Fibroblast of skin of back (primary cell): ENCODE measurements at places on chromosomes 11 and 22.

DNA sequence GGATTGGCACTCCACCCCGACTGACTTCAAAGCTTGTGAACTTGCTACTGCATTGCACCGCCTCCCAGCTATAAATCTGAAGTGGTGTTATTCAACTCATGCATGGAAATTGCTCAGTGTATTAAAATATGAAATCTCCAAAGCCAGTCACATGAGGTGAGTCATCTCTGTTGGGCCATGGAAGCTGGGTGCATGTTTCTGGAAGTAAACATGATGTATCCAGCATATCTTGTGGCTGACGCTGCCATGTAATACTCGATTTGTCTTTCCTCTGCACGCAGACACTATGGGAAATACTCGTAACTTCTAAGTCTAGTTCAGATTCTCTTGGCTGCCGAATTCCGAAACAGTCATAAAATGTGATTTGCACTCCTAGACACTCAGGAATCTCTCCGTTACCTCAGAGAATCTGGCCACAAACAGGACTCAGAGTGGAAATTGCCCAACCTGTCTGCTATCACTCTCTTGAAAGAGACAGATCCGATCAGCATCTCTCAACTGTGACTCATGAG is 154.9 kb upstream of the MPPED2 start:
- no peak for DNase-seq

DNA sequence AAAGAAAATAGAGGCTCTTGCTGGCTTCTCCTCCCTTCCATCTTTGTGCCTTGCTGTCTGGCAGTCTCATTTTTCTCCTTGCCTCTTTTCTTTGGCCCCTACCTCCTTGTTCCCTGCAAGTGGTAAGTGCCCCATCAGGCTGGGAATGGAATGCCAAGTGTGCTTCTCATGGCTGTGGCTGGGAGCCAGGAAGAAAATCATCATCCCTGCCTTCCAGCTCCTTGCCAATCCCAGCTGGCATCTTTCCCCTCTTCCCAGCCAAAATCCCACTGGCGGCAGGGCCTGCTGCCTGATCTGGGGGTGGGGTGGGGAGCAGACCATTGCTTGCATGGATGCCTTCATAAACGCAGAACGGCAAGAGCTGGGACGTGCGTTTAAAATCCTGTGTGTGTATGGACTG is 27.0 kb upstream of the SLC25A18 start:
- DNase-seq = peak; percentile 11

DNA sequence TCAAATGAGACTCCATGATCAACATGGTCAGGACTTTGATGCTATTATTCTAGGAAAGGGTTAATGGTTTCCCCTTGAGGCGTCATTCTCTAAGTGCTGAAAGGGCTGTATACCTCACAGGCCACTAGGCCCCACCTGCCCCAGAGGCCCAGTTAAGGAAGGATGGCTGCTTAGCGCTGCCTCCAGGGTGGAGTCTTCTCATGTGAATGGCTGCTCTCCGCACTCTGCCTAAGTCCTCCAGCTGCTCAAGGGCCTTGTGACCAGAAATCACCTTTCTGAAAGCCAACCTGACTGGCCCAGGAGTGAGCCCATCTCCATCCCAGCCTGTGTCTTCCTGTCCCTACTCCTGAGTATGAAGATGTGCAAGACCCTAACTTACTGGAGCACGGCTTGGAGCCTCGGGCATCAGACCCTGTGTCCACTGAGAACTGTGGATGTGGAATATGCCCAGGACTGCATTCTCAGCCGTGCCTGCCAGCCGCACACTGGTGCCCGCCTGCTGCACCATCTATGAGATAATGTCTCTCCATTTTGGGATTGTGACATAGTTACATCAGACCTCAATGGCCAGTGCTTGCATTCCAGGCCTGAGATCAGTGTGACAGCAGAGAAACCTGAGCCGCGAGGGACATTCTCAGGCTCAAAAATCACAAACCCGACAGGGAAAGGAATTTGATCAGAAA is 51.0 kb downstream of the SNX19 start:
- peak; percentile 79 for DNase-seq

DNA sequence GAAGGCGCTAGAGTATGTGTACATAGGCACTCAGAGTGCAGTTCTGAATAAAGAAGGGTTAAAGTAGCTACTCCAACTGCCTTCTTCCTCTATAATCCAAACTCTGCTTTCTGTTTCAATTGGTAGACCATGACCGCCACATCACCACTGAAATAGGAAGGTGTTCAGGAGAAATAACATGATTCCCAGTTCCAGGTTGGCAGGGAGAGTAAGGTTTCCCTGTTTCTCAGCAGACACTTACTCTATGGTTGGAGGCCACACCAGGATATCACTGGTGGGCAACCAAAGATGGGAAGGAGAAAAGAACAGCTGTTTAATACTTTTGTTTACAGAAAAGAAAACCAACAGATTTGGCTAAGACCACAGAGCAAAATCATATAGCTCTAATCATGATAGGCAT is 37.9 kb downstream of the PAK1 start:
- DNase-seq = no peak

GRCh38 chr11:2510626-2511402 is 66.0 kb downstream of the KCNQ1 start:
- DNase-seq = no peak

GRCh38 chr11:8593935-8594909 is at the start of gene STK33:
Gene STK33 (minus strand): TSS chr11:8594228. CDS start chr11:8474905, 119,323 bp downstream.
- no peak for DNase-seq

GRCh38 chr11:111326824-111327223 is 28.5 kb downstream of the POU2AF3 start:
- no peak for DNase-seq

DNA sequence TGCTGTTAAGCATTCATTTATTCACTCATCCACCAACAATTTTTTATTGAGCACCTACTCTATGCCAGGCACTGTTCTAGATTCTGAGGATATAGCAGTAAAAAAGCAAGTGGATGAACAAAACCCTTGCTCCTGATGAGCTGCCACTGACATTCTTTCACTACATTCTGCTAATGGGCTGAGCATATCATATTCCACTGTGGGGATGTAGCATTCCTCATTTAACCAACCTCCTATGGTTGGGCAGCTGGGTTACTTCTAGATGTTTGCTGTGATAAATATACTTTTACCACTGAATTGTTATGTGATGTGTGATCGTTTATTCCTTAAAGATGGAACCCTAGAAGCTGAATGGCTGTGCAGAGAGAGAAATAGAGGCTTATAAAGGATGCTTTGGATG is 176.9 kb downstream of the MN1 start:
- DNase-seq = peak; percentile 66

GRCh38 chr22:27729246-27729645 is 72.3 kb downstream of the MN1 start:
- no peak for DNase-seq

DNA sequence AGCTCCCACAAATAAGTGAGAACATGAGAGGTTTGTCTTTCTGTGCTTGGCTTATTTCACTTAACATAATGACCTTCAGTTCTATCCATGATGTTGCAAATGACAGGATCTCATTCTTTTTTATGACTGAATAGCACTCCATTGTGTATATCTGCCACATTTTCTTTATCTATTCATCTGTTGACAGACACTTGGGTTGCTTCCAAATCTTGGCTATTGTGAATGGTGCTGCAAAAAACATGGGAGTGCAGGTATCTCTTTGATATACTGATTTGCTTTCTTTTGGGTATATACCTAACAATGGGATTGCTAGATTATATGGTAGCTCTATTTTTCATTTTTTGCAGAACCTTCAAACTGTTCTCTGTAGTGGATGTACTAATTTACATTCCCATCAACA is 13.3 kb downstream of the GVQW3 start:
- DNase-seq = no peak

- DNase-seq = no peak
Observed at GRCh38 chr11:113393501-113393985, 6.0 kb downstream of the ANKK1 start.

GRCh38 chr22:50459496-50460140 is 15.2 kb downstream of the SBF1 start:
- DNase-seq = no peak

DNA sequence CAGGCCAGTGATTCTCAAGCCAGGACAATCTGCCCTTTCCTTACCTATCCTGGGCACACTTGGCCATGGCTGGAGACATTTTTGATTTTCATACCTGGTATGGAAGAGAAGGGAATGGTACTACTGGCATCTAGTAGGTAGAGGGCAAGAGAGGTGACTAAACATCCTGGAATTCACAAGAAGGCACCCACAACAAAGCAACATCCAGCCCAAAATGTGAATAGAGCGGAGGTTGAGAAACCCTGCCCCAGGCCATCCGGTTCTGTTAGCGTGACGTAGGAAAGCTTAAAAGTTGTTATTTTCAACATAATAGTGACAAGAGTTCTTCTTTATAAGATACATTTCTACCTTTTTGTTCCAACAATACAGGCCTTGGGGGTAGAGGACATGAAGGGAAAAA is 114.9 kb upstream of the ALX4 start:
- DNase-seq = no peak

DNA sequence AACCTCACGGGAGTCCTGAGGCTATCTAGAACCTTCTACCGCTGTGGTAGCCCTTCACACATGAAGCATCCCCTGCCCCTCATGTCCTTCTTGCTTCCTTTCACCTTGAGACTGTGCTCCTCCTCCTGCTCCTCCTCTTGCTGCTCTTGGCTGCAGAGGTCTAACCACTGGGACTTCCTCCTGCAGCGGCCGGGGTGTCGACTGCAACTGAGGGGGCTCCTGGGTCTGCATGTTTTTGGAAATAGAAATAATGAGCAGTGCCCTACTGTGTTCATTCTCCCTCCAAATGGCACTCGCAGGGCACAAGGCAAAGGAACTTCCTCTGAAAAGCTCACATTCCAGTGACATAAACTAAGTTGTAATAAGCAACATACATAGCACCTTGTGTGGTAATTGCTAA is 14.8 kb downstream of the PIWIL3 start:
- DNase-seq = no peak

DNA sequence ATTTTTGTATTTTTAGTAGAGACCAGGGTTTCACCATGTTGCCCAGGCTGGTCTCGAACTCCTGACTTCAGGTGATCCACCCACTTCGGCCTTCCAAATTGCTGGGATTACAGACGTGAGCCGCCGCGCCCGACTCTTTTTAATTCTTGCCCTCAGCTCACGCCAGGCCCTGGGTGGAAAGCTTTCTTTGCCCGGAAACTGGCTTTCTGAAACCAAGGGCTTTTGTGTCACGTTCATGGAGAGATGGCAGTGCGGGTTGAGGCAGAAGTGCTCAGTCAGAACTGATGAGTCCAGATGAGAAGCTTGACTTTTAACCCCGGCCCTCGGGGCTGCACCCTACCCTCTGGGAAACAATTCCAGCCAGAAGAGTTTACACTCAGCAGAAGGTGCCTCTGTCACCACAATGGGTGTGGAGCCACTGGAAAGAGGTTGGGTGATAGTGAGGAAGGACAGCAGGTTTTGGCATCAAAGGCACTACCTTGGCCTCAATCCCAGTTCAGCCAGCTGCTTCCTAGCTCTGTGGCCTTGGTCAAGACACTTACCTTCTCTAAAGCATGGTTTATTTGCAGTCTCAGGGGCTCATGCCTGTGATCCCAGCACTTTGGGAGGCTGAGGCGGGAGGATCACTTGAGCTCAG is 890 bp upstream of the ARFGAP3 start:
- DNase-seq = no peak

GRCh38 chr11:1827931-1828330 is 6.9 kb upstream of the SYT8 start:
- no peak for DNase-seq

DNA sequence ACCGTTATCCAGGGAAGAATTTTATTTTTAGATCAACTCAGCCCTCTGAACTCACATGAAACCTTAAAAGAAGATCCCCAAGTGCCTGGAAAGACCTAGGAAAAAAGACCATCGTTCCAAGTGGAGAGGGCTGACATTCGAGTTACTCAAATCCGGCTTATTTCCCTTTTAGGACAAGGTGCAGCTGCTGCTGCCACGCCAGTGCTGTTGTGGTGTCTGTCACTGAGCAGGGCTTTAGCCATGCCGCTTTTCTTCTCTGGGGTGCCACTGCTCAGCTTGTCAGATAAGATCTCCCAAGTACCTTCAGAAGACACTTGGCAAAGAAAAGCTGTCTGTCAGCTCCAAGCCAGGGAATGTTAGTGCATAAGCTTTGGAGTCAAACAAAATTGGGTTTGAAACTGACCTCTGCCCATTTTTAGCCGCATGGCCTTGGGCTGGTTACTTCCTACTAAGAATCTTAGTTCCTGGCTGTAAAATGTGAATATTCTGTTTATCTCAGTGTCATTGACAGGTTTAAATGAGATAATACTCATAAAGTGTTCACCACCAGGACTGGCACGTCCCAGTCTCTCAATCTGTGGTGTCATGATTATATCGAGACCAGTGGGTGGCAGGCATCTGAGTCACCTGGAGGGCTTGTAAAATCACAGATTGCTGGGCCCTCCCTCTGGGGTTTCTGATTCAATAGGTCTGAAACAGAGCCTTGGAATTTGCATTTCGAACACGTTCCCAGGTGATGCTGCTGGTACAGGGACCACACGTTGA is 117.5 kb downstream of the PKNOX2 start:
- no peak for DNase-seq

DNA sequence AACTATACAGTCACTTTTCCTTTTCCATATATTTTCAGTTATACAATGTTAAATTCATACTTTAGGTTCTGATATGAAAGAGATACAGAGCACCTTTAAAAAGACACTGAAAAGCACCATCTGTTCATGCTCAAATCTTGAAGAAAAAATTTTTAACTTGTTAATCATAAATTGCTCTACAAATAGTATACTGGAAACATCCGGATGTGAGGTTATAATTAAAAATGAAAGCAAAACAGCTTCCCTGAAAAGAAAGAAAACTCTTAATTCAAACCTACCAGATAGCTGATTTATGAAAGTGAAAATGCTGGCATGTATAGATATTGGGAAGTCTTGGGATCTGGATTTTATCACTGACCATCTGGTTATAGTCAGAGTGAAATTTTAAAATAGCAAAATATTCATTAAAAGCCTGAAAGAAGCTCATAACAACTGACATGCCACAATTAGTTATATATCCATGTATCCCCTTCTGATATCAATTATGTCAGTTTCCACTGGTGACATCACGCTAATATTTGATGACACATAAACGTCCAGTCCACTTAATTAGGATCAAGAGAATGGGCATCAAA is 740.0 kb downstream of the DLG2 start:
- peak; percentile 35 for DNase-seq

DNA sequence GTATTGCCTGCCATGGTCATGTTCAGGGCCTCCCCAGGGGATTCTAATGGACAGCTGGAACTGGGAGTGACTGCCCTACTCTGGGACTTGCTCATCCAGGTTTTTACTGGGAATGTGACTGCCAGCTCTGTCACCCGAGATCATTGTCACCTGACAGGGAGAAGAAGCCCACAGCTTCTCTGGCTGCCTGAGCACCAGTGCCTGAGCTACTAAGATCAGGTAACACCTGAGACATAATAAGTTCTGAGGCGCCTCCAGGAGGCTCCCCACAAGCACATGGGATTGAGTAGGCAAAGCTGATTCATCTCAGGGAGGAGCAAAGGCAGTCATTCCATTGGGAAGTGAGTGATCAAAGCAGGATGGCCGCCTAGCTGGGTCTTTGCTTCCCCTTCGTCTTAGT is 84.2 kb upstream of the GALNT18 start:
- DNase-seq = peak; percentile 6

- no peak for DNase-seq
Observed at GRCh38 chr11:115665958-115666357, 161.7 kb upstream of the CADM1 start.
